ENCODE measurements at places on chromosomes 2 and 18. TPM values are rescaled to one million over a fixed set of nuclear protein-coding genes. Genes with fewer than 3 reads are reported as not detected.

- H3K27ac ChIP-seq, result no peak overlapping the region
- no peaks in the 10 kb centered on the region for H3K36me3 ChIP-seq
- H3K4me3 ChIP-seq, result no peak overlapping the region
- no peaks in the 10 kb centered on the region for H3K27me3 ChIP-seq
- peak; percentile 75 for DNase-seq
- no peaks in the 10 kb centered on the region for H3K4me1 ChIP-seq
Measured at GRCh38 chr2:215899141-215900074, 113.9 kb downstream of the MREG start.

- H3K27me3 ChIP-seq, result no peaks in the 10 kb centered on the region
- H3K36me3 ChIP-seq, result no peaks in the 10 kb centered on the region
- H3K4me1 ChIP-seq, result peaks cover 9% of the 10 kb centered on the region
- no peak overlapping the region for H3K27ac ChIP-seq
- DNase-seq, result no peak
Measured at GRCh38 chr2:32489061-32489460, 132.2 kb downstream of the BIRC6 start.

GRCh38 chr18:43869451-43870008 is 592.2 kb upstream of the SYT4 start:
- H3K4me3 ChIP-seq, result no peak overlapping the region
- no peaks in the 10 kb centered on the region for H3K27me3 ChIP-seq
- peak; percentile 65 for DNase-seq

- H3K36me3 ChIP-seq, result no peaks in the 10 kb centered on the region
- no peak for DNase-seq
- no peaks in the 10 kb centered on the region for H3K4me1 ChIP-seq
- H3K27me3 ChIP-seq, result peaks cover 7% of the 10 kb centered on the region
- no peak overlapping the region for H3K27ac ChIP-seq
- H3K4me3 ChIP-seq, result no peak overlapping the region
Measured at GRCh38 chr2:47510745-47511144, 107.8 kb downstream of the MSH2 start.

- H3K4me3 ChIP-seq, result no peak overlapping the region
- H3K36me3 ChIP-seq, result no peaks in the 10 kb centered on the region
- no peaks in the 10 kb centered on the region for H3K4me1 ChIP-seq
- peaks cover 20% of the 10 kb centered on the region for H3K27me3 ChIP-seq
Measured at GRCh38 chr2:230898016-230898712, 26.9 kb downstream of the GPR55 start.

DNA sequence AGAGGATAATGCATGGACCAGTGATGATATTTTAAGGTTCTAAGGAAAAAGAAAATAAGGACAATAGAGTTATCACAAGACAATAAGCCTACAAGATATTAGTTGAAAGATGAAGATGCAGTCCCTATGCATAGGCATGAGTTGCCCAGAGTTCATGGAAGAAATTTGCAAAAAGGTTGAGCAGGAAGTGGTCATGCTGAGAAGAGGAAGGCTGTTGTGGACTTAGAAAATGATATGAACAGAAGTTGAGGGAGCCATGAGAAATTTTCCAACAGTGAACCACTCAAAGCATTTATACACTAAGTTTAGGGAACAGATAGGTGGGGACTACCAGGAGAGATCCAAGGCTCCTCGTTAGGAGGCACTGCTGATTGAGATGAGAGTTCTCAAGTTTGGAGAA is 3.5 kb downstream of the OSBPL6 start:
- no peak for DNase-seq
- no peak overlapping the region for H3K27ac ChIP-seq
- H3K4me3 ChIP-seq, result no peak overlapping the region
- H3K27me3 ChIP-seq, result no peaks in the 10 kb centered on the region

DNA sequence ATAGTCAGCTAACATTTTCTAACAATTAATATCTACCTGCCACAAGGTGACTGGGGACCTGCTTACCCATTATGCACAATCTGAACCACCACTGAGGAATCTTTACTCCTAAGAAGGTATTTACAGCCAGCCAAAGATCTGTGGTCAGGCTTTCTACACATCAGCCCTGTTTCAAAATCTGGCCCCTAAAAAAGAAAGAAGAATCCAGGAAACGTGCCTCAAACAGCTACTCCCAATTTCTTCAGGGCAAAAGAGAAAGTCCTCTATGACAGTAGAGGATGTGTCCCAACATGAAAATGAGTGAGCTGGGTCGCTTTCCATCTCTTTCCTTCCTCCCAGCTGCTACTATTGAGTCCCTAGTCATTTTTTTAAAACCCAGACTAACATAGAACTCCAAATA is 79.5 kb downstream of the EPB41L3 start:
- no peak overlapping the region for H3K4me3 ChIP-seq
- no peaks in the 10 kb centered on the region for H3K4me1 ChIP-seq
- DNase-seq, result no peak
- H3K27ac ChIP-seq, result no peak overlapping the region
- no peaks in the 10 kb centered on the region for H3K27me3 ChIP-seq

GRCh38 chr2:167891841-167892240 is 355.6 kb downstream of the STK39 start:
- no peaks in the 10 kb centered on the region for H3K4me1 ChIP-seq
- H3K4me3 ChIP-seq, result no peak overlapping the region
- DNase-seq, result no peak
- H3K27me3 ChIP-seq, result no peaks in the 10 kb centered on the region
- H3K36me3 ChIP-seq, result no peaks in the 10 kb centered on the region
- no peak overlapping the region for H3K27ac ChIP-seq

SFT2D3 gene
- 4.1 TPM for total RNA-seq

ANKRD29 gene
- total RNA-seq, result 6.9 TPM

FEV gene
- total RNA-seq, result not detected

PJVK gene
- total RNA-seq, result 4.3 TPM

SAG gene
- not detected for total RNA-seq

Measured in fibroblast of lung (primary cell).